ENCODE measurements at places on chromosomes 11 and 22.

DNA sequence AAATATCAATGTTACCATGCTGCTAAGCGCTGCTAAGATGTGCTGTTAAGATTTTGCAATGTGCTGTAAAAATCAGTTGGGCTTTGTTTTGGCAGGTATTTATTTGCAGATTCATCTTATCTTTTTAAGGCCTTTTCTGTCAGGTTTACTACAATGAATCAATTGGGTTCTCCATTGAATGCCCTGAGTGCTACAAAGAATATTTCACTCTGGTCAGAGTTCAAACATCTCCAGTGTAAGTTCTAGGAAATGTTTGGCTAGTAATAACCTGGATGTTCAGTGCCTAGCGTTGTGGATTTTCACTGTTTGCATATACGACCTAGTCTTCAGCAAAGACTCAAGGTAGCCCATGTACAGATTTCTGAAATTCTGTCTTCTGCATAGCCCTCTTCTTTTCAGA is 36.0 kb downstream of the RSF1 start:
- no peak for DNase-seq

DNA sequence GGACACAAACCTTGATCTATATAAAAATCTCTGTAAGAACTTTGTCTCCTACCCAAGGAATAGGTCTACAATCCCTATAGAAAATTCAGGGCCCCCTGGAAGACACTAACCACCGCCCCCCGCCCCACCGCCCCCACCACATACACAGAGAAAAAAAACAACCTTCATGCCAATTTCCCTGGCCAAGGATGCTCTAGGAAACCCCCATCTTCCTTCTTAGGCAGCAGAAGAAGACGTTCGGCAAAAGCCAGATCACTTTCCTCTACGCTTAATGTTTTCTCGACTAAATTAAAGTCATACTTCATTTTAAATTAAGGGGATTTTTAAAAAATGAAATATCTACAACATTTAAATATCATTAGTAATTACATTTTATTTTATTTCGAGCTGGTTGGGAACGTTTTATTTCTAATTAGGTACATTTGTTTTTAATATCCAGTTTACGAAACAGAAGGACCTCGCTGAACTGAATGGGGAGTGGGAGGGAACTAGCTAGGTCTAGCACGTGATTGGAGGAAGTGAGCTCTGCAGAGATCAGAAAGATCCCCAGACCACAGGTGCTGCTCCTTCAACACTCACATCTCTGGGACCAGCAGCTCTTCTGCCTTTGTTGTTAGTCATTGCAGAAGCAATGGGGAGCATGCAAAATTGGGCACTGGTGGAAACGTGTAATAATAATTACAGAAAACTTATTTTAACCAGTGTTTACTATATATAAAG is 472.3 kb downstream of the MN1 start:
- no peak for DNase-seq

DNA sequence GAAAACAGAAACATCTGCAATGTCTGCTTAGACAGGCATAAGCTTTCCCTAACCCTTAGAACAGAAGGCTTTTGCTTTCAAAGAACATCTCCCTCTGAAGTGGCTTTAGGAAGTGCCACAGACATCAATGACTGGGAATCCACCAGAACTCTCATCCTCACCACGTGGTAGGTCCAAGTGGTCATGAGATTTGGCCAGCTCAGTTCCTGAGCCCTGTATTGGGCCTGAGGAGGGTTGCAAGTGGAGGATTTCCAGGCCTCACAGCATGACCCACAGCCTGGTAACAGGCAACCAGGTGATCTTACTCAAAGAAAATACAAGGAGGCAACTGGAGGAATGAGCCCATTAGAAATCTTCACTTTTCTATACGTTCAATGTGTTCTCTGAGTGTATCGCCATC is 1.6 kb downstream of the CASP1 start:
- DNase-seq = no peak

DNA sequence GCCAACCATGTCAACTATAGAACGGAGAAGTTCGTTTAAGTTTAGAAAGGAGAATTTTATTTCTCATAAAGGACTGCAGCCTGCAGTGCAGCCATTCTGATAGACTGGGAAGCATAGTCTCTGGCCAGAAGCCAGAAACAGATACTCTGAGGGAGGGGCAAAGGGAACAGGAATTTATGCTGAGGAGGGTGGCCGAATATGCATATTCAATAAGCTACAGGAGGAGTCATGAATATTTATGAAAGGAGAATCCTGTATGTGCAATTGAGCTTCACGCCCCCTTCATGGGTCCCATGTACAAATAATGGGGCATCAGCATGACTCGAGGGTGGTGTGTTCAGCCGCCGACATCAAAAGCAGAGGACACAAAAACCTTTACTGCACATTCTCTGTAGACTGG is 199.9 kb downstream of the CWF19L2 start:
- DNase-seq = no peak
